ENCODE measurements at places on chromosomes 2 and 18.

GRCh38 chr2:37775908-37776250, 104.4 kb upstream of the CDC42EP3 start:
- DNase-seq, result no peak

- no peak for DNase-seq
These were observed 287.0 kb downstream of the SLC8A1 start for GRCh38 chr2:40164736-40165508.

GRCh38 chr18:49794743-49795142, 18.6 kb downstream of the ACAA2 start:
- DNase-seq, result no peak

DNA sequence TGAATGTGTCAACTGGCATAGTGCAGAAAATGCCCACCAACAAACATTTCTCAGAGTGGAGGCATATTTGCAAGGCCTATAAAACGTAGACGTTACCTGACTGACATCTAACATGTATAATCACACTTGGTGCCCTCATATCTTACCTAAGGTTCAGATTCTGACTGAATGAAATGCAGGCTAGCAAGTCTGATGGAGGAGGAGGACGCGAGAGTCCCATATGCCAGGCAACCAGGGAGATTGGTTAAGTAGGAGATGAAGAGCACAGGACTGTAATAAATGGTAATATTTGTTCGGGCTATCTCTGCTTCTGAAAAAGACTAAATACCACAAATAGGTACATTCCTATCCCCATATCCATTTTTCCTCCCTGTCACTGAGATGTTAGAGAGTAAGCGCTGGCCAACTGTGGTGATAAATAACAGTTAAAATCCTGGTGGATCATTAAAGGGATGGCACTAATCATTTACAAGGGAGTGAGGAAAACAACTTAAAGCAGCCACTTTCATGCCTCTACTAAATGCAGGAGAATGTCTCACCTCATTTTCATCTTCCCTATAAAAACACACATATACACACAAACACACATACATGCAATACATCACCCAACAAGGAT, 217.2 kb downstream of the TMEM163 start:
- DNase-seq, result no peak

GRCh38 chr18:79982736-79983135, 5.6 kb downstream of the TXNL4A start:
- DNase-seq, result no peak

DNA sequence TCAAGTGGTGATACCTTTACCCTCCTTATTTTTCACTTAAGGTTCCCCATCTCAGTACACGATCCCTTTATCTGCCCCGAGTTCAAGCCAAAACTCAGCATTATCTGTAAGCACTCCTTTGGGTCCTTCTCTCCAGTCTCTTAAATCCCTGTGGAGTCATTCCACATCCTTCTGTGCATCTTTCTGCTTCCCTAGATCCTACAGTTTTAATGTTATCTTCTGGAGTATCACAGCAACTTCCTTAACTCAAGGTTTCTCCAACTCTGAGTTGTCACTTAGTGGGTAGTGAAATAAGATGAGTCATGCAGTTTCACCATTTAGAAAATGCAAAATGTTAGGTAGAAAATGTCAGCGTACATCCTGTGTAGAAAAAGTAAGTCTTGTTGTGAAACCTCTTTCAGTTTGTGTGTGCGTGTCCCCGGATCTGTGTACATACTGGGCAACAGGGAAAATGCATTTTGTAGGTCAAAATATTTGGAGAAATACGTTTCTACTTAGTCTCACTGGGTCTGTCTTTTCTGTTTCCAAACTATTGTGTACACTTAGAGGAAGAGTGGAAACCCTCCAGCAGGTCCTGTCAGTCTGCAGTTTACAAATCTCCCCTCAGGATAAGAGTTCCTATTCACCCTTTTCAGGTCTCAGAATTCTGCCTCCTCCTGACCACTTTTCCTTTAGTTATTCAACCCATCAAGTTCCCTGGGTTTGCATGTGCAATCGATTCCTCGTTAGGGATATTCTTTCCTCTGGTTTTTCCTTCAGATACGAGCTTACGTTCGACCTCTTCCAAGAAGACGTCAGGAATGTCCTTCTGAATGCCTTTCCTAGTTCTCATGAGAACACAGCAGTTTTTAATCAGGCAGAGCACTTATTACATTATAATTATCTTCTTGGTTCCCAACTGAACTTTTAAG, 154.8 kb downstream of the TGIF1 start:
- no peak for DNase-seq

- no peak for DNase-seq
These were observed 52.7 kb downstream of the MTX2 start for GRCh38 chr2:176321916-176322315.

GRCh38 chr2:189951791-189952535, 110.6 kb downstream of the MSTN start:
- no peak for DNase-seq

DNA sequence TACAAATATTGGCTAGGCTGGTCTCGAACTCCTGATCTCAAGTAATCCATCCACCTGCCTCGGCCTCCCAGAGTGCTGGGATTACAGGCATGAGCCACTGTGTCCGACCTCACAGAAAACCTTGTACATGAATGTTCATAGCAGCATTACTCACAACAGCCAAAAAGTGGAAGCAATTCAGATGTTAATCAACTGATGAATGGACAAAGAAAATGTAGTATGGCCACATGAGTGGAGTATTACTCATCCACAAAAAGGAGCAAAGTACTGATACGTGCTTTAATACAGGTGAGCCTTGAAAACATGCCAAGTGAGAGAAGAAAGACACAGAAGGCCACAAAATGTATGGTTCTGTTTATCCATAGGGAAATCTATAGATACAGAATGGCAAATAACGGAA, 20.6 kb downstream of the CEP192 start:
- DNase-seq, result no peak

DNA sequence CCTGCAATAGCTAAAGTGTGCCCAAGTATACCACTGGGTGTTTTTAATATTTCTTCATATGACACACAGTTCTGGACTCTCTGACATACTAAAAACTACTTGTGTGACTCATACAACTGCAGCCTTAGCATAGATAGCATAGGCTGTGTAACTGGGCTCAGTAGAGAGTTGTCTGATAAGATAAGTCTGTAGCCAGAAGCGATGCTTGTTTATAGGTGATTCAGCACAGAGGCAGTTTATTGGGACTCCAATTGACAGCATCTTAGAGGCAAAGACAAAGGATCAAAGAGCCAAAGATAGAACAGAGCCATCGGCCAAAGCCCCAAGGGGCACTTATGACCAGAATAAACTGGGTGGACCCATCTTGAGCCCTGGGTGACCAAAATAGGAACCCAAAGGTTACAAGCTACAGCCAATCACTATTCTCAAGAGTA, 42.3 kb downstream of the AAK1 start:
- no peak for DNase-seq

DNA sequence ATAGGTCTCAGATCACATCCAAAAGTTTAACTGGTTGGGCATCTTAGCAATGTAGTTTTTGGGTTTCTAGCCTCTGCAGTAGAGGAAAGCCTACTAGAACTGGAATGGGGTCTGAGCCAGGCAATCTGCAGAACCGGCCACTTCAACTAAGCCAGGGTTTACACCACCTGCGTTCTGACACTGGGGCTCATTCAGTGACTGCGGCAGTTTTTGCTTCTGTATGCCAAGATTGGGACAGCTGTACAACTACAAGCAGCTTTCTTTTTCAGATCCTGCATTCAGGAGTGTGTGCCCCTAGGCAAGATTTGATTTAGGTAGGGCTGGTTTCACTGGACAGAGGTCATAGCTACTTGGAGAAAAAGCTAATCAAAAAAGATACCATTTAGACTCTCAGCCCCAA, 43.7 kb upstream of the IGFBP5 start:
- DNase-seq, result no peak

GRCh38 chr2:28647682-28648081, 103.9 kb upstream of the PPP1CB start:
- DNase-seq, result no peak

DNA sequence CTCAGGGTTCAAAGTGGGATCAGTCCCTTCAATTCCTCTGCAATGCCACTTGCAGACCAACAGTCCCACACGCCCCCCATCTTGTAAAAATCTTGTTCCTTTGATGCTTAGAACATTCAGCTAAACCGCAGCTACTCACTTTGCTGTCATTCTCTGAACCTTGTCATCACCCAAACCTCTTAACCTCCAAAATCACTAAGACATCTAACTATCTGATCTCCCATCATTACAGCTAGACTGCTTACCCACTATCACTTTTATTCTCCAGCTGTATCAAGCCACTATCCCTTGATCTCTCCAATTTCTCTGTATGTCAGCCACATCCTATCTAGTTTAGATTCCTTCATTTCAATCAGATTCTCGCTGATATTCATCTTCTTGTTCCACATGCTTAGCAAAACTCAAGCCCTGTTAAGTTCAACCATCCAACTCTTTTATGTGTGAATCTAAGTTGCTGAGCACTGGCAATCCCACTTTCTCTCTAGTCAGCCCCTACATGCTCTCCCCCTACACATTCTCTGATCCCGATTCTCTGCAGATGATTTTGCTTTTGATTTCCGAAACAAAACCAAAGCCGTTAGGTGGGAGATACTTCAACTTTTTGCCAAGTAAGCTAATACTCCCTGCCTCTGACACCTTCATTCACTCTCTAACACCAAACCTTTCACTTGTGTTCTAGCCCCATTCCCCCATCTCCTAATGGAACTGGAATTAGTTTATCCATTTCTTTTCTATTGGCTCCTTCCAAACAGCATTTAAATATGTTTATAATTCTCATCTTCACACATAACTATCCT, 4.6 kb downstream of the GTF3C2 start:
- DNase-seq, result no peak

DNA sequence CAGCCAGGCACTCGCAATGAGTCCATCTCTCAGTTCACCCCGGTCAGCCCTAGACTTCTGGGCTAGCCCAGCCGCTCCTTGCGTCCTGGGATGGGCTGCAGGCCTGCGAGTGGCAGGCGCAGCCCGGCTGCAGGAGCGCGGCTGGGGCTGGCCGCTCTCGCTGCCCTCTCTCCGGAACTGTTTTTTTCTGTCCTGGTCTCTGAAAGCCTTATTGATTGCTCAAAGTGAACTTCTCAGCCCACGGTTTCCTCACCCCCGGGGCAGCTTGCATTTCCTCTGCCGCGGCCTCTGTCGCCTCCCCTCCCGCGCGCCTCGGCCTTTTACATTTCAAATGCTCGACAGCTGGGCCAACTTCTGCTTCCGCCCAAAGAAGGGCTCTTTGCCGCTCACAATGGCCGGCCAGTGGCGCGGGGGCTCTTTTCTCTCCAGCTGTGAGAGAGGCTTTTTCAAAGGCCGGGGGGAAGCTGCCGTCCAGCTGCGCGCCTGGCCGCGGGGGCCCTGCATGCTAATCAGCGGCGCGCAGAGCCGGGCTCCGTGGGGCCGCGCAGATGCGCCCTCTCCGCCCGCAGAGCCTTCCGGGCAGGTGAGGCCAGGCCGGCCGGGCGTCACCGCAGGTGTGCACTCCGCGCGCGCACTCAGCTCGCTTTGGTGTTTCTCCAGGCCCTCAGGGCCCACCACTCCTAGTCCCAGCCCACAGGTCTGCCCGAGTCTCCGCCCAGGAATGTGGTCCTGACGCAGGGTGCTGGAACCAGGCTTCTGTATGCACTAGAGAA, 513.8 kb downstream of the RNF144A start:
- DNase-seq, result no peak

- DNase-seq, result no peak
These were observed 58.3 kb upstream of the NCOA1 start for GRCh38 chr2:24432735-24433134.

GRCh38 chr2:164032995-164033394, 297.2 kb upstream of the FIGN start:
- DNase-seq, result no peak

Measured in activated T-cell treated with anti-CD3 and anti-CD28 coated beads, Interleukin-2, amount 50 U/mL, for 4 hours (primary cell).